Activated CD8-positive, alpha-beta T cell treated with anti-CD3 and anti-CD28 coated beads for 36 hours (primary cell): ENCODE measurements at places on chromosomes 2 and 18. TPM values are rescaled to one million over a fixed set of nuclear protein-coding genes. Genes with fewer than 3 reads are reported as not detected.

- no peak for DNase-seq
Observed at GRCh38 chr2:23484767-23485166, 99.8 kb downstream of the KLHL29 start.

DNA sequence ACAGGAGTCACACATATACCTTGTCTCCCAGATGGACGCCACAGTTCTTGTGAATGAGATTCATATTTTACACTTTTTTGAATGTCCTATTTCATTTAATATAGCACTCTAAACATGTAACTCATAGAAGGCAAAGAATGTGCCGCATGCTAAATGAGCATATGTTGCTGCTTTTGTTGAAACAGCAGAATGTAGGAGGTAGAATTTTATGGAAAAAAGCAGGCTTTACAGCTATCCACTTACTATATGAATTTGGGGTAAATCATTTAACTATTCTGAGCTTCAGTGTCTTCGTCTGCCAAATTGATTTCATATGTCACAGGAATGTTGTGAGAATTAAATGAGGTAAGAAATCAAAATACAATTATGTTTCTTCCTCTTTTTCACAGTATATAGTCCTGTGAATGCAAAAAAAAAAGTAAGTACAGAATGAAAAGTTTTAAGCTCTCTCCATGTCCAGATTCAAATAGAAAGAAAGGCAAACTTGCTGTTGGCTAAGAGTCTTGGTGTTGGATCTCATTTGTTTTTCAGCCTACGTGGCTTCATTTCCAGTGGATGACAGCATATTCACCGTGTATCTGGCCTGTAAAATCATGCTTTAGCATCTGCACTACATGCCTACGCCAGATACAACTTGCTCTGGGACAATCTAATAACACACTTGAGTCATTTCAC, 154.7 kb upstream of the CNTNAP5 start:
- no peak for DNase-seq

- DNase-seq = no peak
Observed at GRCh38 chr2:215919624-215920243, 93.6 kb downstream of the MREG start.

DNA sequence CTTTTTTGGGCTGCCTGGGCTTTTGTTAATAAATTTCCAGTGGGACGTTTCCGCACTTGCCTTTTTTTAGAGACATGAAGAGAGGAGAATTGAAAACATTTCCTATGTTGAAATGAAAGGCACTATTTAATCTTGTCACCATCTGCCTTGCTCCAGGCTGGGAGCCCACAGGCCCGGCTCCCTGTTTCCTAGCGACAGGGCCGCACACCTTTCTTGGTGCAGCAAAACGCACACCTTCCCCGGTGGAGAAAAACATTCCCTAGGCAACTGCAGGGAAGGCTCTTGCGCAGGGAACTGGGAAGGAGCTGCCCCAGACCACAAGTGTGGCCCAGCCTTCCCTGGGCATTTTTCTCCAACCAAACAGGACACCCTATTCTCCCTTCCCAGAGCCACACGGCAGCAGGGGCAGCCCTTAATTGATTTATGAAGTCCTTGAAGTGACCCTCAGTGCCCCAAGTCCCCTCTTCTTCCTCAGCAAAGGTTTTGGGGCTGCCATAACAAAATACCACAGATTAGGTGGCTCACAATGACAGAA, 132.9 kb upstream of the MSH6 start:
- no peak for DNase-seq

DNA sequence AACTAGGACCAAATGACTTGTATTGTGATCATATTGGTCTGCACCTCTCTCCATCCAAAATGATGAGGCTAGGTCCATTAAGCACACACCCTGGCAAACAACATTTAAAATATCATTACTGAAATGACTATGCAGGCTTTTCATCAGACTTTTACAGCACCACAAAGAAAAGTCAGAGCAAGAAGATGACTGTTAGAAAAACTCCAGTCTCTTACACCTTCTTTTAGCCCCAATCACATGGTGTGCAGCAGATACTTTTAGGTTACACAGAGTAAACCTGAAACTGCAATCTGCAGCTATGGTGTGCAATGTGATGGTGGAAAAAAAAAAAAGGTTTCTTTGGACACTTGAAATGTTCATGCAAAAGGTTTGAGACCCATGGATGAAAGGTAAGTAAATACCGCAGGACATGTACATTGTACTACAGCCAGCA, 5.4 kb upstream of the POLI start:
- DNase-seq = peak; percentile 31

- no peak for DNase-seq
Observed at GRCh38 chr2:44918095-44918775, 23.3 kb upstream of the SIX3 start.

- DNase-seq = no peak
Observed at GRCh38 chr2:73074110-73075069, 2.9 kb upstream of the SFXN5 start.

GRCh38 chr2:6445156-6445555, 420.6 kb downstream of the CMPK2 start:
- no peak for DNase-seq

- DNase-seq = no peak
Observed at GRCh38 chr18:13450289-13451212, 232.0 kb downstream of the LDLRAD4 start.

DNA sequence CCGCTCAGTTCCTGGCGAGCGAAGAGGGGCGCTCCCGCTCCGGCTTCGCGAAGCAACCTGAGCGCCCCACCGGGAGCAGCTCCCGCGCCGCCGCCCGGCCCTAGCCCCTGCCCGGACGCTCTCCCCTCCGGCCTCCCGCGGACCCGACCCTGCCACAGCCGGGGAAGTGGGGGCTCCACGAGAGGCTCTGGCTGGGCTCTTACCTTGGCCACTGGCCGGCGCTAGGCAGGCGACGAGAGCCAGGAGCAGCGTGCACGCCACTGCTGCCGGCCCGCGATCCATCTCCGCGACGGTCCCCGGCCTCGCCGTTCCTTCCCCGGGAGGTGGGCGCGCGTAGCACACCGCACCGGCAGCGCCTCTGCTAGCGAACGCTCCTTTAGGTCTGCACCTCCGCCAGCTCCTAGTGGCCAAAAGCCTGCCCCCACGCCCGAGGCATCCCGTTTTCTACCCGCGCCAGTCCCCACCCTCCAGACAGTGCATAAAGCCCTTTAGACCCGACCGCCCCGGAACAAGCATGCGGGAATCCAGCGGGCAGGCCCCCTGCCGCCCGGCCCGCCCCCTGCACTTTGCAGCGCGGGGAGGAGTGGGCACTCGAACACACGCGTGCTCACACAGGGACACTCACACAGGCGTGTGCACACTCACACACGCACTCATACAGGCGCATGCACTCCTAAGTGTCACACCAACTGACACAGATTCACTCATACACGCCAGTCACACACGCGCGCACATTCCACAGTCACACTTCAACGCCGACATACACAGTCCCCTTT, at the start of gene LRP2:
LRP2 (minus strand) TSS at position 417 of the 776 bp plus-strand sequence; CDS start at position 282, 135 bp downstream.
- peak; percentile 48 for DNase-seq

GRCh38 chr2:45083175-45083574, 73.9 kb upstream of the SIX2 start:
- DNase-seq = no peak

GRCh38 chr2:237824085-237824484, 25.5 kb downstream of the RBM44 start:
- no peak for DNase-seq

- DNase-seq = no peak
Observed at GRCh38 chr18:25736516-25736915, 353.9 kb downstream of the SS18 start.

DNA sequence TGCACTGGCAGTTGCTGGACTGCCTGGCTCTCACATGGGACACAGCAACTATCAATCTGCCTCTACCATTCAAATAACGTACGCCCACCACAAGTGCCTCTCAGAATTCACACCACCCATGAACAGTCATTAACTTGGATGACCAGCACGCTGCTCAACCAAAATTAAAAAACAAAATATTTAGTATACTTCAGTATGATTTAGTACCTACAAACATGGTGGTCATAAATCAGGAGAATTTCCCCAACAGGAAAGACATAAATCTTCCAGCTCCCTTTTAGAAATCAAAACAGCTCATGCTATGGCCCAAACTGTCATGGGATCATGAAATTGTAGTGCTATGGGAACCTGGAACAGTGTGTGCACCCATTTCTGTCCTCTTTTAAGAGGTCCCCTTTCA, 317.4 kb upstream of the ETAA1 start:
- DNase-seq = no peak

DNA sequence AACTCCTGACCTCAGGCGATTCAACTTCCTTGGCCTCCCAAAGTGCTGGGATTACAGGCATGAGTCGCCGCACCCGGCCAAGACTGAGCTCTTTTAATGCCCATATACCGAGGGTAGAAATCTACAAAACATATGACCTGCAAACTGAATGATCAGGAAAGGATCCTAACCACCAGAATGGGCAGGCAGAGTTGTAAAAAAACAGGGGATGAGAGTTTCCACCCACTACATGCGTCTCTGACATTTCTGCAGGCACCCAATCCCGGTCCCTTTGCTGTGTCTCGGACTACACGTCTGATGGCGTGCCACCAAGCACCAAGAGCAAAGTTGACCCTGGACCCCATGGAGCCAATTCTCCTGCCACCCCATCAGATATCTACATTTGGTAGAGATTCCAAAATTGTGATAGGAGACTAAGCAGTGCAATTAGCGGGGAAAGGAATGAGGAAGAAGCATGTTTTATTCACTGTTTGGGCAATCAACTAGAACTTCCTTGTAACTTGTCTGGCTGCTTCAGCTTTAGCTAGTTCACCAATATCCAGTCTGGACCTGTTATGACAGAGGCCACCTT, 74.1 kb downstream of the ATP8B1 start:
- no peak for DNase-seq

DNA sequence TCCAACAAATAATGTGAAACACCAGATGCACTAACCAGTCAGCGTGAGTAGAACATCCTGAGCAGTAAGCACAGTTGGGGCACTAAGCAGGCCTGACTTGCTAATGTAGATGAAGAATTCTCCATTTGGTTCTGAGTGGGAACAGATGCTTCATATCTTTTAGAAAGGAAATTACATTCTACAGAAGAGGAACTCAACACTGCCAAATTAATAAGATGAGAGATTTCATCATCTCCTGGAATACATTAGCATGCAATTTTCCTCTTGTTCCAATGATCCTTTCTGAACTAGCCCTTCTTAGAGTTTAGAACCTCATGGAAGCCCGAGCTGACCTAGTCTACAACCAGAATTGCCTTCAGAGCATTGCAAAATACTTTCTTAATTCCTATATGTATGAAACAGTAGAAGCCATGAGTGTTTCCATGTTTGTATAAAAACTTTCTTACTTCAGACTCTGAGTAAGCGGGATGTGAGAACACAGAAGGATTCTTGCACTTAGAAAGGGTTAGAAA, 34.8 kb downstream of the COL5A2 start:
- no peak for DNase-seq

DNA sequence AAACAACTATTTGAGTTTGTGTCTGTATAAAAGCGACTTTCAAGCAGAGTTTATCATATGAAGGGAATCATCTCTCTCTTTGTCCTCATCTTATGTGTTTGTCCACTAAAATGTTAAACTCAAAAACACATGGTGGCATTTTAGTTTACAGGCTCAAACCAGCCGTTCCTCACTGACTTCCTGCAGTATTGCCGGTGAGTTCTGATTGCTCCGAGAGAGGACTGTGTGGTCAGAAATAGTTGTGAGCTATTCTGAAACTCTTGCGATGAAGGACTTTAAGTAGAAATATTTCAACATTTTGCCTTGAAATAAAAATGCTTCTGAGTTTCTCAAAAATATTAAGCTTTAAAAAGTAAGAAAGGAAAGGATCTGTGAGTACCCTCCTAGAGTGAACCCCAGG, 163.2 kb upstream of the CAVIN2 start:
- no peak for DNase-seq

DNA sequence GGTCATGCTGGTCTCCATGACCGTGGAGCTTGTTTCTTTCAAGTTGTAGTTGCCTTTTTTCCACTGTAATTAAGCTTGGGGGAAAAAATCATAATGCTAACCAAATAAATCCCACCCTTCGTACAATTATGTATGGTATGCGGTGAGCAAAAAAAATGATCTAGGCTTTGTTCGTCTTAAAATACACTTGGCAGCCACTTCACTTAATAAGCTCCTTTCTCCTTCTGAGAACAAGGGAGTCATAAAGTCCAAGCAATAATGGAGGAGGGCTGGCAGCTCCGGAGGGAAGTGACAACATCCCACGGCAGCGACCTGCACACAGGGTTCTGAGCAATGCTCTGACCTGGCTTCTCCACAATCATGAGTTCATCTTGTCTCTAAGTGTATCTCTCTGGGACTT, 91.2 kb upstream of the KLHL29 start:
- DNase-seq = no peak

DNA sequence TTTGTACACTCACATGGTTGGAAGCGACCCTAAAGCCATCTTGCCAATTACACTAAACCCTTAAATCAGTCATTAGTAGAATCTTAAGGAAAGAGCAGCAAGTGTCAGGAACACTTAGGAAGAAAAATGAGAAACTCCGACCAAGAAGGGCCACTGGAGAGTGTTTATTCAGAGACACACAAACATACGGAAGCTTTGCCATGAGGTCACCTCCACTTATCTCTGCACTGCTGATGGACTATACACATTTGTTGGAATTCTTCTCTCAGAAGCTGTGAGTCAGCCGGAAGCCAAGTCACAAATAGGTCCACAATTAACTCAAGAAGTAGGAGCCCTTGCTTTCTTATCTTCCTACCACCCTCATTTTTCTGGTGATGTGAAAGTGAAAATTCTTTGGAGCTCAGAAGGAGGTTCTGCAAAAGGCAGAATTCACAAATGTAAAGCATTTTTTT, 21.6 kb downstream of the BMP10 start:
- no peak for DNase-seq

- DNase-seq = no peak
Observed at GRCh38 chr2:44821500-44821899, 120.0 kb upstream of the SIX3 start.

- DNase-seq = peak; percentile 67
Observed at GRCh38 chr2:68925295-68925896, 27.3 kb downstream of the GKN2 start.

- no peak for DNase-seq
Observed at GRCh38 chr2:73930386-73930785, 3.7 kb downstream of the DGUOK start.

DNA sequence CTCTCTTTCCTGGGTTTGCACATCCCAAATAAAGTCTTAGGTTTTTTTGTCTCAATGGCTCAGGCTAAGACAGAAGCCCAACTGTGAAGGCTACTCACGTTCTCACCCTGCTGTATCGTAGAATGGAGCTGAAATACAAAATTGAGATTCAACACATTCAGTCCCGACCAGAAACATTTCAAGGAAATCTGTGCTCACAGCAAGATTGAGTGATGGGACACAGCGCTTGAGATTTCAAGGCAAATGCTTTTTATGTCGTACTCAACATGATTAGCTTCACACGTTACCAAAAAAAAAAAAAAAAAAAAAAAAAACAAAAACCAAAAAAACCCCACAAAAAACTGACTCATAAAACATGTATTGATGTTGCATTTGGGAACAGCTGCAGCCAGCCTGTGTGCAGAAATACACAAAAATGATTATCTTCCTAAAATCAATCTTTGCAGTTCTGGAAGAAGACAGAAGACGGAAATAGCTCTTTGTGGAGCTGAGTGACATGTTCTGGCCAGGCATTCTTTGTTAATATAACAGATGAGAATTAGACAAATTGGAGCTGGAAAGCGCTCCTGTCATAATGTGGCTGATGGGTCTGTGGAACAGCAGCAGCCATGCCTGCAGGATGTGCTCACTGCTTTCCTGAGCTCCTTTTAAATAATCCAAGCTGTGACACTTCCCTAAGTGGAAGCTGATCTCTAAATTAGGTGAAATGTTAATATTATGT, 453.2 kb downstream of the LPIN1 start:
- DNase-seq = no peak

REG1A gene
- total RNA-seq = not detected

CIB4 gene
- not detected for total RNA-seq

NPHP1 gene
- total RNA-seq = 1.3 TPM

CHRND gene
- not detected for total RNA-seq

UPP2 gene
- not detected for total RNA-seq
